ENCODE measurements at places on chromosomes 7 and 10.

DNA sequence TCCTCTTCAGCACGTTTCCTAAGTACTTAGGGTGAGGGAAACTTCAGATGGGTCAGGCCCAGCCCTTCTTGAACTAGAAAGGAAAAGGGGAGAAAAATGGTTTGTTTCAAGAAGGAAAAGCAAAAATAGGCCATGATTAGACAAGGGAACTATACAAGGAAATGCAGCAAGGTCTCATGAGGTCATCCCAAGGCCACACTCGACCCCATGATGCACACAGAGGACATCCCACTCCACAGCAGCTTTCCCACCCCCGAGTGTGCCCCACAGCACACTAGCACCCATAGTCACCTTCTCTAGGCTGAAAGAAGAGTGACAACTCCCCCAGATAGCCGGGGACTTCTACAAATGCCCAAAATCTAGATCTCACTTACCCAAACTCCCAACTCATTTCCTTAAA is 173.4 kb downstream of the FAM107B start:
- DNase-seq: no peak

DNA sequence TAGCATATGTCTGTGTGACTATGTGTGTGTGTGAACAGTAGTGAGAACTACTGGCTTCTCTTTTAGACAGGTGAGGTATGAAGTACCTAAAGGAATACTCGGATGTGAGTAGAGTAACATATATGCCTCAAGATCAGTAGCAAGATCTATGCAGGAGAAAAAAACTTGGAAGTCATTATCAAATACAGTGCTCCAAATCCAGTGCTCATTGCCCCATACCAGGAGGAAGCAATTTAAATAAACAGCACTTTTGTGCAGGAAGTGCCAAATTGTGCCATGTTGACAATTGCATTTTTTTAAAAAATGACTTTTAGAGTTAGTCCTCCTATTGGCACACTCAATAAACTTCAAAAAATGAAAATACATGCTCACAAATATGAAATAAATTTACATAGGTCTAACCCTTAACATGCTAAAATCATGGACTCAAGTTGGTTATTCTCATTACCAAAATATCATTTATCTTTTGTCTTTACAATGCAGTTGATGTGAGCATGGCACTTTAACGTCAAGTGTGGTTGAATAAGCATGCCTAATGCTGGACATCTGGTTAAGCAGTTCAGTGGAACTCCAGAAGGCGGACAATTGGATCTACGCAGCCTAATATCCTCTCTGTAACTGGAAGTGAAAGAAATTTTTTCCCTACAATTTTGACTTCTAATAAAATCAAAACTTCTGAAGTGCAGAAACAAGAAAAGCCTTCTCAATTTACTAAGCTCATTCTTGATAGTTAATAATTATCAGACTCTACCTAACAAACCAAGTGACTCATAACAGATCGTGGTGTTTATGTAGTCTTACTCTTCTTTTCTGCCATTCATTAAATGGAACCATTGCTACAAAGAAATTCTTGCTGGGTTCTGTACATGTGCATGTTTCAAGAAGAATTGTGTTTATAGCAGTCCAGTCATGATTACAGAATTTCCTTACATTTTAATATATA is 195.2 kb downstream of the MDFIC start:
- DNase-seq: no peak

DNA sequence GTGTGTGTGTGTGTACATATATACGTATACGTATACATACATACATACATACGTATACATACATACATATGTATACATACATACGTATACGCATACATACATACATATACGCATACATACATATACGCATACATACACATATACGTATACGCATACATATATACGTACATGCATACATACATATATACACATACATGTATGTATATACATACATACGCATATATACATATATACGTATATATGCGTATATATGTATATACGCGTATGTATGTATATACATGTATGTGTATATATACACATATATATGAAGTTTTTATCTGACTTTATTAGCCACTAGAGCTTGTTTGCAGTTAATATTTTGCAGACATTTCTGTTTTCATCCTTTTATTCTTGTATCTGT is 63.3 kb downstream of the TBC1D12 start:
- DNase-seq: no peak

DNA sequence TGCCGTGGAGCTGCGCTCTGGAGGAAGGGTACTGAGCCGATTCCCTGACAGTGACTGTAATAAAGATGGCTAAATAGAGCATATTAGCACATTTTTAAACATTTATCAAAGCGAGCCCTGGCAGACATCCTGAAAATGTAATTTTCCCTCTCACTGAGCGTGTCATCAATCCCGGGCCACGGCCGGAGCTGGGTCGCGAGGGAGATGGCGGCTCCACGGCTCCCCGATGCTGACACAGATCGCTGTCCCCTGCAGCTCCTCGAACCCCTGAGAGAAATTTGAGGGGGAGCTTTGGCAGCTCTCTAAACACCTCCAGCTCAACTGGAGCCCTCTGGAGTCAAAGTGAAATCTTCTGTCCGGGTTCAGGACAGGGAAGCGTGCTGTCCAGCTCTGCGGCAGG is 44.9 kb upstream of the ADGRA1 start:
- DNase-seq: no peak

GRCh38 chr10:17385066-17385465 is 69.3 kb downstream of the ST8SIA6 start:
- DNase-seq: no peak

- DNase-seq: no peak
These were observed 428.9 kb downstream of the PCDH15 start for GRCh38 chr10:54372179-54372578.

DNA sequence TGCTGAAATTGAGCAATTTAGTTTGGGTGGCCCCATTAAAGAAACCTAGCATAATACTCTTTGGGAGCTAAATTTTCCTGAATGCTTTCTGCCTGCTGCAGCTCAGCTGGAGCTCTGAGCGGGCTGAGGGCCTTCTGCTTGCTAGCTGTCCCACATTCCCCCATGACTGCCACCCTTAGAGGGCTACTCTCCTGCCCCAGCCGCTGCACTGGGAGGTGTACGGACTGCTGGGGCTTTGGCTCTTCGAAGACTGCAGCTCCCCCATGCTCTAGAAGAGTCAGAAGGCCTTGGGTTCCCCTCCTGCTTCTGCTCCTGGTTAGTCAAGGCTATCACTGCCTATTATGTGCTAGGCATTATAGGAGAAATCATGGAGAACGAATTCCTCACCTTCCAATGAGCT is 31.5 kb downstream of the BLVRA start:
- no peak for DNase-seq

GRCh38 chr10:13767676-13768178 is 181.0 kb downstream of the PRPF18 start:
- no peak for DNase-seq
